ENCODE measurements at places on chromosomes 2 and 18.

DNA sequence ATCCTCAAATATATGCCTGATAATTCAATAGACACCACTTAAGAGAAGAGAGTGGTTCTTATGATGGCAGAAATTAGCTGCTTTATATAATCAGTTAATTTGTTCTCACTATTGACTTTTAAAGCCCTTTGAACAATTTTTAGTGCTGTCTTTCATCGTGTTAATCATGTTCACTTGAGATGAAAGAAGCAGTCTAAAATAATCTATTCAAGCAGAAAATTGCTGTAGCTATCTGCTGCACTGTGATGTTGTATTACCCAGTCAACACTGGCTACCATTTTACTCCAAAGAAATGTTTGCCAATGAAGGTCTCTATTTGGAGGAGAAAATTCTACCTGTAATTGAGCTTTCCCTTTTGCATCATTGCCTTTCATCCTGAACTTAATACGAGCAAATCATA is 459.8 kb upstream of the FSIP2 start:
- DNase-seq = no peak

DNA sequence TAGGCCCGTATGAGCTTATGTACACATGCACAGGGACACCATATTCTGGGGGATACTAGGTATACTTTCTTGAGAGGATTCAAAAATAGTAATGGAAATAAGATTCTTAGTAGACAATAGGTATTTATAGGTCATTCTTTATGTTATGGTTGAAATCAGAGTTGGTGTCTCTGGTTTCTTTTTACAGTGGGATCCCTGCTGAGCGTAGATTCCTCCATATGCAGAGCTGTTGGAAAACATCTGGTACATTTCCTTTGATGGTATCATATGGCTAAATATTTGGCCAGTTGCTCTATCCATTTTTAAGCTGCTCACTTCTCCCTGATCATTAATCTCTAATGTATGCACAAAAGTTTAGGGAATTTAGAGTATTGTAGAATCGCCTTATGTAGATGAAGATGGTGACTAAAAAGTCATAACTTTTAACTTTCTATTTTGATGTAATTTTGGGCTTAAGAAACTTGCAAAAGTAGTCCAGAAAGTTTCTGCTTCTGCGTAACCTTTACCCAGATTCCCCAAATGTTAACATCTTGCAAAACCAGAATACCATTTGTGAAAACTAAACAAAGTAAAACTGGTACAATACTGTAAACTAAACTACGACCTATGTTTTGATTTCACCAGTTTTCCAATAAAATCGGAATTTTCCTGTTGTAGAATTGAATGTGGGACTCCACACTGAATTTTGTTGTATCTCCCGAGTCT is 5.4 kb downstream of the ARHGAP28 start:
- no peak for DNase-seq

DNA sequence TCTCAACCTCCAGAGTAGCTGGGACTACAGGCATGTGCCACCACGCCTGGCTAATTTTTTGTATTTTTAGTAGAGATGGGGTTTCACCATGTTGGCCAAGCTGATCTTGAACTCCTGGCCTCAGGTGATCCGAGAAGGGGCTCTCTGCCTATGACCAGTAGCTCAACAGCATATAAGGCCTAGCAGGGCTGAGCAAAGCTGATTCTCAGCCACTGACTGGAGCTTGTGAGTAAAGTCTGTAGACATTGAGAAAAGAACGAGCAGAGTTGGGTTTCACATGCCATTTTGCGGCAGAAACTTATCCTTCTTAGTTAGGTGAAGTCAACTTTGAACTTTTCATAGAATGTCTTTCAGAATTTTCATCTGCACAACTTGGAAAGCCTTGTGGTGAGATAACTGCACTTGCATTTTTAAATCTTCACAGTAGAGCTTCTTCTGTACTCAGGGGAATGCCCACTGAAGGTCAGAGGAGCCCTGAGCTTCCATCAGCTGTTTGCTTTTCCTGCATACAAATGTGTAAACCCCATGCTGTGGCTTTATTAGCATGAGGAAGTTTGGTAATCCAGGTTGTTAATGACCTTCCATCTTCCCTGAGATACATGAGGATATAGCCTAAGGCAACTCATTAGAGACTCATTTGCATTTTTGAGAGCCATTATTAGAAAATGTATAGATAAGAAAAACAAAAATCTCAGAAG is 602.4 kb downstream of the METTL4 start:
- no peak for DNase-seq

- DNase-seq = no peak
Observed at GRCh38 chr2:173567493-173567892, 212.8 kb downstream of the CDCA7 start.

DNA sequence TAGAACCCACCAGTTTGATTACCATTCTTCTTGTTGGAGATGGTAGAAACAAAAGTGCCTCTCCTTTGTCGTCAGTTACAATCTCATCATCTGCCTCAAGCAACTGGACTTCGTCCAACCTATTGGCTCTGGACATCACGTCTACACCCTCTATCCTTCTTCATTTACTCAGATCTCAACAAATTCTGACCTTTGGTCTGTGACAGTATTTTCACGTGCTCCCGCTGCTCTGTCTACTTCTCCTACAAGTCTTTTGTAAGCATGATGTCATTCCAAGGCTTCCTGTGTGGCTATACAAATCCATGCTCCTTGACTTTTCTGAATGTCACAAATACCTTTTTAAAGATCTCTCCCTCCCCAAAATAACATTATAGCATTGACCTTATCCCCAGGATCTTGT is 43.0 kb upstream of the PID1 start:
- DNase-seq = no peak

DNA sequence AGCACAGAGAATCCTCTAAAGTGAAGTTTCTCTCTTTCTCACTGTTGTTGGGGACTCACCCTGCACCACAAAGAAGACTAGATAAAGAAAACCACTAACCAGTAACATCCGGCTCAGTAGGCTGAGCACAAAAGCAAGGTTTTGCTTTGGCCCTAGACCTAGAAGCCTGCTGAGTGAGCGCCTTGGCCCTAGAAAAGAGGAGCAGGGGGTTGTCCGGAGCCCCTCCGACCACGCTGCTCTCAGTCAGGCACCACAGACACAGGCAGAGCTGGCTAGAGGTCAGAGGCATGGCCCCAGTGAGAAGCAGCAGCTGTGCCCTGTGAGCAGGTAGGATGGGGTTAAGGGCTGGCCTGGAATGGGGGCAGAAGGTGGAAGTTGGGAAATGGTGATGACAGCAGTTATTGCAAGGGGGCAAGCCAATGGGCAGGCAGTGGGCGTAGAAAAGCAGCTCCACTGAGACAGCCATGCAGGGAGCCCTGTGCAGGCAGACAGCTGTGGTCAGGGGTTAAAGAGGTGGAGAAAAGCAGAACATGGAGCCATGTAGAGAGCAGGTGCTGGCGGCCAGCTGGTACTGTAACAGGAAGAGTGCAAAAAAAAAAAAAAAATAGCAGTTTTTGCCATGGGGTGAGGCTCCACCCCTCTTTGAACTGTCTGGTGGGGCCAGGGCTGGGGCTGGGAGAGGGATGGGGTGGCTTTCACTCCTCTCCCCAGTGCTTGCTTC is 36.9 kb upstream of the SLC14A1 start:
- no peak for DNase-seq

- DNase-seq = peak; percentile 88
Observed at GRCh38 chr2:25301453-25302352, 40.0 kb downstream of the DNMT3A start.

GRCh38 chr2:156457523-156458517 is 21.6 kb downstream of the GPD2 start:
- DNase-seq = no peak
